ENCODE measurements at places on chromosomes 11 and 22. TPM values are rescaled to one million over a fixed set of nuclear protein-coding genes. Genes with fewer than 3 reads are reported as not detected.

Gene GLYATL1
- total RNA-seq, result not detected

Gene NLRP10
- total RNA-seq, result not detected

Gene CNTF
- total RNA-seq, result 5.0 TPM

Gene PDE3B
- total RNA-seq, result 3.4 TPM

Gene OR8A1
- not detected for total RNA-seq

Gene CHRDL2
- not detected for total RNA-seq

Gene SOX6
- total RNA-seq, result 17.9 TPM

Gene IGSF9B
- total RNA-seq, result 36.5 TPM

Gene ART1
- not detected for total RNA-seq

Gene PDGFD
- total RNA-seq, result 108 TPM

Gene AIFM3
- 1.2 TPM for total RNA-seq

Gene ATG2A
- 19.5 TPM for total RNA-seq

Gene HIPK3
- total RNA-seq, result 156 TPM

Gene CHADL
- total RNA-seq, result 4.6 TPM

Gene MIOX
- 2.1 TPM for total RNA-seq

Gene CNIH2
- total RNA-seq, result not detected

Gene MYO18B
- not detected for total RNA-seq

Gene RIMBP3B
- not detected for total RNA-seq

Gene CCND1
- total RNA-seq, result 99.2 TPM

Gene MRGPRX4
- not detected for total RNA-seq

Gene RAPSN
- total RNA-seq, result not detected

Gene TYR
- total RNA-seq, result not detected

Gene CHCHD10
- 22.9 TPM for total RNA-seq

Gene RIBC2
- total RNA-seq, result 0.45 TPM

Gene OR4C13
- total RNA-seq, result not detected

Gene CDC42EP2
- total RNA-seq, result 35.7 TPM

Gene C1QTNF5
- total RNA-seq, result 22.9 TPM

Gene IL18
- total RNA-seq, result 5.8 TPM

Gene POTEH
- total RNA-seq, result 0.27 TPM

Gene OR8G5
- not detected for total RNA-seq

Gene SYT8
- total RNA-seq, result not detected

Gene PATZ1
- total RNA-seq, result 43.7 TPM

Gene PTGDR2
- total RNA-seq, result not detected

Gene PLEKHB1
- total RNA-seq, result 92.8 TPM

Gene ANO5
- total RNA-seq, result 9.8 TPM

Gene LDHAL6A
- not detected for total RNA-seq

Gene GRIA4
- 0.11 TPM for total RNA-seq

Gene FIBIN
- total RNA-seq, result 15.3 TPM

Gene NXPE4
- not detected for total RNA-seq

Gene CARNS1
- 6.5 TPM for total RNA-seq

Gene PRODH
- total RNA-seq, result 5.5 TPM

Gene TEX54
- not detected for total RNA-seq

Gene OR56A1
- total RNA-seq, result not detected

Gene OR52N4
- total RNA-seq, result 0.45 TPM

Gene TRIM34
- 7.4 TPM for total RNA-seq

Gene KCNK4
- not detected for total RNA-seq

Gene SLC25A18
- total RNA-seq, result 0.46 TPM

Gene SLC22A8
- not detected for total RNA-seq

Gene GPHA2
- total RNA-seq, result not detected

Gene OR52L1
- not detected for total RNA-seq

Data from thyroid gland (tissue), 4 donors.